ENCODE measurements at places on chromosomes 6 and 20.

GRCh38 chr6:11766043-11766442, 12.6 kb downstream of the ADTRP start:
- peak; percentile 46 for ATAC-seq

GRCh38 chr6:55777469-55777868, 97.9 kb downstream of the BMP5 start:
- no peak for ATAC-seq

DNA sequence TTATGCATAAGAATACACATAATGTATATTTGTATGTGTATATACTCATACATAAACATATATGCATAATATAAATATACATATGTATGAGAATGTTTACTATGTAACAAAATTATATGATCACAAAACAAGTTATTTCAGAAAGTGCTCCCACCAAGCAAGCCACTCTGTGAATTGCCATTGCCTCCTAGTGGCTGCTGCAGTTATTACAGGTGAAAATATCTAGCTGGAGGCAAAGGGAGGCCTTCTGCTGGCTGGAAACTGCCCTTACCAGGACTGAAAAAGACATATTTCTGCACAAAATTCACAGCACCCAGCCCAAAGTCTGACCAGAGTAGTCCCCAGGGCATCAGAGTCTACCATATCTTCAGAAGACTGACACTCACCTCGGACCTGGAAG, 14.4 kb upstream of the ADAM33 start:
- no peak for ATAC-seq

DNA sequence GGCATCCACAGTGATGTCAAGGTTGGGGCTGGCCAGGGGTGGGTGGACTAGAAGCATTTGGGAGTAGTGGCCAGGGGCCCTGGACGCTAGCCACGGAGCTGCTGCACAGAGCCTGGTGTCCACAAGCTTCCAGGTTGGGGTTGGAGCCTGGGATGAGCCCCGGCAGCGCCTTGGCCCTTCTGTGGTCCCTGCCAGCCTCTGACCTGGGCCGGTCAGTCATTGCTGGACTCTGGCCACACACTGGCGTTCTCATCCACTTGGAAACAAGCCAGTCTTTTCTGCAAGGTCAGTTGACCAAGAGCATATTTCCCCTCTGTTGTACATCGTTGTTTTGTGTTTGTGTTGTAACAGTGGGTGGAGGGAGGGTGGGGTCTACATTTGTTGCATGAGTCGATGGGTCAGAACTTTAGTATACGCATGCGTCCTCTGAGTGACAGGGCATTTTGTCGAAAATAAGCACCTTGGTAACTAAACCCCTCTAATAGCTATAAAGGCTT, 8.4 kb downstream of the PSMA7 start:
- no peak for ATAC-seq

DNA sequence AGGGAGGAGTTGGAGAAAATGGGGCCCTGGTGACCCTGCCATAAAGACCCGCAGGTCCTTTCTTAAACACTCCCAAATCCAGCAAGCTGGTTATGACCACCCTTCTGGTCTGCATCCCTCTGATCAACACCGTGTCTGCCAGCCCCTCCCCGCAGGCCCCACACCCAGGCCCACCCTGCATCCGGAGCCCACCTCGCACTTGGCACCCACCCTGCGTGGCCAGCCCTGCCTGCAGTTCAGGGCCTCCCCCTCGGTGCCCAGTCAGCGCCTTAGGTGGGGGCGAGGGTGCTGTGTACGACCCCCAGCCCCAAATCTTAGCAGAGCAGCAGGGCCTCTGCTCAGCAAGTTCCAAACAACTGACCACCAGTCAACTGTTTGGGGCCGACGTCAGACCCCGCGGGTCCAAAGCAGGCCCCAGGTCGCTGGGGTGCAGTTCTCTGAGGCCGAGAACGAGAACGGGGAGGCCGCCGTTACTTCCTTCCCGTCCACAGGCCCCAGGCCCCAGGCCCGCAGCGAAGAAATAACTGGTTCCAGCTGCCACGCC, 1.2 kb downstream of the ACSS1 start:
- ATAC-seq, result no peak

All from SK-N-SH treated with all-trans-retinoic acid at 6 μM for 48 hours (cell line).